Epithelial cell of esophagus (primary cell): ENCODE measurements at places on chromosomes 1 and 21.

DNA sequence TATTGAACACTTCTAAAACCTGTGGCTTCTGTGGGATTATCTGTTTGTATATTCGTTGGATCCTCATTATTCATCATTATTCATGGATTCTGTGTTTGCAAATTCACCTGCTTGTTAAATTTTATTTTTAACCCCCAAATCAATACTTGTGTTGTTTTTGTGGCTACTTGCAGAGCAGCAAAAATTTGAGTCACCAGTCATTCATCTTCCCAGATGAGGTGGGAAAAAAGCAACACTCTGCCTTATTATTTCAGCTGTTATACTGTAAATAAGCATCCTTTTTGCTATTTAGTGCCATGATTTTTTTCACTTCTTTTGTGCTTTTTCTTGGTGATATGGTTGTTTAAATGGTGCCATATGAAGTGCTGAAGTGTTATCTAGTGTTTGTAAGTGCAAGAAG is 56.7 kb downstream of the RASAL2 start:
- no peak for DNase-seq

DNA sequence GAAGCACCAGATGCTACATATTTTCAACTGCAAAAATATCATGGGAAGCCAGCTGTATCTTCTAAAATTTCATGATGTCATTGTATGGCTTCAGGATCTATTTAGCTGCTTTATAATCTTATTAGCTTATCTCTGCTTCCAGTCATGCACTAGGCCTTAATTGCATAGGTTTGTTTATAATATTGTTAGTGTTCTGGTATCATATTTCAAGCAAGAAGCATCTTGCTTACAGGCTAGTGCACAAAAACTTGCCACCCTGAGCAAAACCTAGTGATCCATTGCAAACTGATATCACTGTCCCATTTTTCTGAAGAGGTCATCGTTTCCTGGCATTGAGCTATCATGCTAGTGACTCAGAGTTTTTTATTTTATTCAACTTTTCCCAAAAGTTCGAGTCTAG is 15.7 kb upstream of the NRIP1 start:
- no peak for DNase-seq

DNA sequence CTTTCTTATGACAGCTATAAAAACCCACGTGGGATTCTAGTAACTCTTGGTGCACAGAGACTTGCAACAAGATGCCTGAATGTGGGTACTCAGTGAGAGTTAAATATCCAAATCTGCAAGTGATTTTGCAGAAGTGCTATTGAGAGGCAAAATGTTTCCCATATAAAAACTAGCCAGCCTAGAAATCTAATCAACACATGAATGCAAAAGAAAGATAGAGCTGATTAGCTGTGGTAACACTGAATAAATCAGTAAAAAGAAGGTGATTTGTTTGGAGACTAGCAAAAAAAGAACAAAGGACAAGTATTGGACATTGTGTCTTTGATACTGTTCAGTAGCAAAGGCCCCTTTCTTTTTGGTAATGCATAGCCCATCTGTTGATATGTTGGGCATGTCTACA is 213.7 kb upstream of the SGIP1 start:
- no peak for DNase-seq

DNA sequence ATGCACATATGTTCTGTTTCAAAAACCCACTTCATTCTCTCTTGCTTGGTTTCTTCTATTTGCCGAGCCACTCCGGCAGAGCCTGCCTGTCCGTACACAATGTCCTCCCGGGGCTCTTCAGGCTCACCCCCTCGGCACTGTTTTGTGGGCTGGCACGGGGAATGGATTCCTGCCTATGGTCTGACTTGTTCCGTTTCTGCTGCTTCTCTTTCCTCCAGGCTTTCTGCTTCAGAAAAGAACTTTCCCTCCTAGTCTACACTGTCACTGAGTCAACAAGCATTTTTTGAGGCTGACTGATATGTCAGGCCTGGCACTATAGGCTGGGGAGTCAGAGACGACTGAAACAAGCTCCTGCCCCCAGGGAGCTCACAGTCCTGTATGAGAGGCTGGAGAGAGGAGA is 28.4 kb upstream of the SARS1 start:
- peak; percentile 68 for DNase-seq

DNA sequence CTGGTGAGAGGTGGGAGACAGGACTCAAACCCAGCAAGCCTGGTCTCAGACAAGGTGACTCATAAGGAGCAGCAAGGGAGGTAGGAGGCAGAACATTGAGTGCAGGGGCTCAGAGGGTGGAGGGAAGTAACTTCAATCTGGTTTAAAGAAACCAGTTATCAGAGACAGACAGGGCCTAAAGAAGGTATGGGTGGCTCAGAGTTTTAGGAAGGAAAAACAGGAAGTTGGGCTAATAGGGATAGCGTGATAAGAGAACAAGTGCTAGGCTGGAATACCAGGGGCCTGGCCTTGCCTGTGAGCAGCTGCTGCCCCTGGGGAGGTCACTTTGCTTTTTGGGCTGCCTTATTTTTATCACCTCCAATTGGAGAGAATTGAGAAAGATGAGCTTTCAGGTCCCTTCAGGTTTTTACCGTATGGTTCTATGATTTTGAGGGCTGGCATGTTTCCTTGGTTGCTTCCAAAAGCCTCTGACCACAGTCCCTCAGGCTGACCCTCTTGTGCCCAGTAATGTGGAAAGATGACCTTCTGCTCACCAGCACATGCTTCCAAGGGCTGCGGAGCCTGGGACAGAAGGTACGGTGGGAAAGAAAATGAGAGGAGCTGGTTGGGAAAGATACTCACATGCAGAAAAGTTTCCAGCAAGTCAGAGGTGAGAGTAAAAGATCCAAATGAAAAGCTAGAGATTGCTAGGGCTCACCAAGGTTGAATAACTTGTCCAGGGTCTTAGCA is 77.0 kb downstream of the DDR2 start:
- DNase-seq = no peak

GRCh38 chr1:44112486-44112885 is 6.1 kb upstream of the KLF17 start:
- DNase-seq = no peak

DNA sequence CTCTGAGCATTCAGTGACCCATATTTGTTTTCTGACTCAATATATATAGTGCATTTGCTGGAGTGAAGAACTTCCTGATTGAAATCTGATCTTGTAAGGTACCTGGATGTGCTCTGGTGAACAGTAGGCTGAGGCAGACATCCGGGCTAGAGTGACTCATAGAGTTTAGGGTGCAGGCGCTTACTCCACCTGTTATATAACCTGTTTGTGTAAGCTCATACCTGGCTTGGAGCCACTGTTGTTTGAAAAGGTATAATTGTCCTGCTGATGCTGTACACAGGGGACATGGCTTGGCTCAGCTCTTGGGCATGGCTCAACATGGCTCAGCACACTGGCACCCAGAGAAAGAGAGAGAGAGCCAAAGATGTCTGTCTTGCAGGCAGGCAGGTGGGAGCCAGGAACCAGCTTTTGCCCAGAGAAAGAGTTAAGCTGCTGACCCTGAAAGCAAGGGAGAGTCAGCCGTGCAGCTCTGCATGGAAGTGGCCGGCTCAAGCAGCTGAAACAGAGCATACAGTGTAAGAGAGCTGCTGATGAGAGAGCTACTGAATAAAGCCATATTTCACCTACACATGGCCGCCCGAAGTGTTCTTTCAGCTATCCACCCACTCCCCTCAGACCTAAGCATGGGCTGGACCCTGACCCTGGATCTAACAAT is 43.2 kb downstream of the GJA5 start:
- peak; percentile 99 for DNase-seq

GRCh38 chr1:18166929-18167328 is 59.3 kb downstream of the IGSF21 start:
- DNase-seq = no peak

DNA sequence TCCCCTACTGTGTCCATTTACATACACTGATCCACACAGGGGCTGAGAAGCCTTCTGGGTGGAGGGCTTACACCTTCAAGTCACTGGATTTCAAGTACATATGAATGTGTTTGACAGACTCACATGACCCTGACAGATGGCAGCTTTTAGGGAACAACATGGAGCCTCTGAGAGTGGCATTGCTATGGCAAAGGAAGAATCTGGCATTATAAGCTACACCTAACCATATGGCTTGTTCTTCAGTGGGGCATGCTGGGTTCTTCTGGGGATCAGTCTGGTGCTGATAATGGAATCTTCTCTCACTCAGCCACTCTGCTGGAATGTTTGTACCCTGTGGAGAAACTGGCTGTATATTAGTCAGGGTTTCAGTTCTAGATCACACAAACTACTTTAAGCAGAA is 68.5 kb upstream of the PDE4B start:
- DNase-seq = no peak

GRCh38 chr21:34889320-34889675 is 159.8 kb downstream of the RUNX1 start:
- DNase-seq = peak; percentile 81

GRCh38 chr1:69494221-69494620 is 73.5 kb upstream of the LRRC7 start:
- DNase-seq = peak; percentile 90

GRCh38 chr1:153470707-153471106 is 10.3 kb upstream of the S100A7 start:
- peak; percentile 41 for DNase-seq

DNA sequence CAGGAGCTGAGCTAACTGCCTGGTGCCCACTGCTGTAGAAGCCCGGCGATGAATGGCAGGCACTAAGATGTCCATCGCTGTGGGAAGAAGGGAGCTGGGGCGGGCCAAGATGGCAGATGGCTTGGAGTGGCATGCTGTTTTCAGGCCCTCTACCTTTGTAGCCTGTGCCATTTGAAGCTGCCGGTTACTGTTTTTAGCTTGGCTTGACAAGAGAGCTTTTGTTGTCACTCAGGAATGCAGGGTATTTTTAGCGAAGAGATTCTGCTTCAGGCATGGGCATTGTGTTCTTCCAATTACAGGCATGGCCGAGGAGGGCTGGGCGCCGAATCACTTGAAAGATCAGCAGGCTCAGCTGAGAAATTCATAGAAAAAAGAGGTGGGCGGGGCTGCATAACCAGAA is 348.7 kb downstream of the RPS6KC1 start:
- peak; percentile 1 for DNase-seq

GRCh38 chr21:39004634-39005501 is 178.4 kb downstream of the PSMG1 start:
- no peak for DNase-seq

- peak; percentile 50 for DNase-seq
These were observed 116.3 kb upstream of the COL6A1 start for GRCh38 chr21:45865106-45865835.

DNA sequence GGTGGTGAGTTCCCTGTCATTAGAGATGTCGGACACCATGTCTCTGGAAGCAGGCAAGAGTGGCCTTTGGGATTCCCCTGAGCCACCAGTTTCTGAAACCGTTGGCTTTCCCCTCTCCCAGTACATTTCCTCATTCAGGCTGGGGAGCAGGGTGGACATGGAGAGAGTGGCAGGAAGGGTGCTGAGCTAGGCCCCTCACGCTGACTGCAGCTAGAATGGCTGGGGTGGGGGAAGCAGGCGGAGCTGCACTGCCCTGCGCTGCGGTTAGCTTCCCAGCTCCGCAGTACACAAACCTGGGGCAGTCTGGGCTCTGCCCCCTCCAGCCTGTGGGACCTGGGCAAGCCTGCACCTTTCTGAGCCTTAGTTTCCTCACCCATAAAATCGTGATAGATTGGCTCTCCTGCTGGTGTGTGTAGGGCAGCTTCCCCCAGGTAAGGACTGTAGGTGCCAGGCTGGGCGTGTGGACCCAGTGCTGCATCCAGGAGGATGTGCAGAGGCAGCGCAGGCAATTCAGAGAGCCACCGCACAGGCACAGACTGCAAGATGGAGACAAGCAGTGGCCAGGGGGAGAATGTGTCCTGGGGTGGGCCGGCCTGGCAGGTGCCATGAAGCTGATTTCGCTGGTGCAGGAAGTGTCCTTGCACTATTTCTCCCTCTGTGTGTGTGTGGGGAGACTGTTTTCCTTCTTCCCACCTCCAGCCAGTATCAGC is 3.0 kb downstream of the PLA2G2F start:
- DNase-seq = no peak

DNA sequence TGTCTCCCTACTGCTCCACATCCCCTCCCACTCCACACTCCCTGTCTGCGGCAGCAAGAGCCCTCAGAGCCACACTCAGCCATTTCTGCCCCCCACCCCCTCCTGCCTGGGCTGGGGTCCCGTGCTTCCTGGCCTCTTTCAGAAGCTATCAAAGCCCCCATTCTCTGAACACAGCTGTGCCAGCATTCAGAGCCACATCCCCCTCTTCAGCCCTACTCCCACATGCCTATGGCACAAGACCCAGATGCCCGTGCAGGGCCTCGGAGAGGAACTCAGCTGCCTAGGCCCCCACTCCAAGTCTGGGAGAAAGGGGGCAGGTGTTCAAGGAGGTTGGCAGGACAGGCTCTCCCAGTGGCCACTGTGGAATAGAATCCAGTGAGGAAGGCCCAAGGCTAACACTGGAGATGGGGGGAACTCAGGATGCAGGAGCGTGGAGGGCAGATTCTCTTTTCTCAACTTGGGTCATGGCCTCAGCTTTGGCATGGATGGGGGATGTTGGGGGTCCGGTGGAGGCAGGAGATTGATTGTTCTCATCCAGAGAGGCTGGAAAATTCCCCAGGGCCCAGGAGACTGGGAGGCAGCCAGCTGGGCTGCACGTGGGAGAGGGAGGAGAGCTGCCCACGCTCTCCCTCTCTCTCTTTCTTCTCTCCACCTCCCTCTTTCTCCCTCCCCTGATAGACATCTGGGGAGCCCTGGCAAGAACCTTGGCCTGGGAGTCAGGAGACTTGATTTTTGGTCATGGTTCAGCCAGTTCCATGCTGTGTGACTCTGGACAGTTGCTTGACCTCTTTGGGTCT is 3.5 kb upstream of the BCAN start:
- no peak for DNase-seq

DNA sequence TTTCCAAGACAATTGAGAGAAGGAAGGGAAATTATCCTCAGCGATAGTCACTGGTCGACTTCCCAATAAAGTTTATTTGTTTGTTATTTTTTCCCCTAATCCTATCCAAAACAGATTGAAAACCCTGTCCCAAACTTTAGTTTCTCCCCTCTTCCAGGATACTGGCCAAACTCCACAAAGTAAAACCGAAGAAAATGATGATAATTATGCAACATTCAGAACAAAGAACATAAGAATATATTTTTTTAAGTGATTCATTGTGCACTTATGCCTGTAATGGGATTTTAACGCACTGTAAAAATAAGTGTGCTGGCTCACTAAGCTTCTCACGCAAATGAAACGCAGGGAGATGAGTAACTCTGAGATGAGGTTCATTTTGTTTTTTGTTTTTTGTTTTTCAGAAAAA is 6.0 kb downstream of the GLIS1 start:
- DNase-seq = peak; percentile 46

DNA sequence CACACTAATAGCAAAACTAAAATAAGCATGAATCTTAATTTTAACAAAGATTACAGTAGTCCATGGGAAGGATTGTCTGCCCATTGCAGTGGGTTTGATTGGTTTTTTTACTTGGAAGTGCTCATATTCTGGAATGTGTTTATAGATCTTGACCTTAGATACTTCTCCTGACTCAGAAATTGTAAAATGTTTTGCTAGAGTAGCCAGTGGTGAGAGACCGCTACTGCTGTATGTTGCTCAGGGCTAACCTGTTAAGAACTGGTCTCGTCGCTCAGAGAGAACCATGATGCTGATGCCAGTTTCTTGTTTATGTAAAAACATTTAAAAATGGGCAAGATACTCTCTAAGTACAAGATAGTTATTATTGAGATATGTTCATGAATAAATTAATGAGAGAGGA is 99.9 kb downstream of the ROR1 start:
- no peak for DNase-seq

GRCh38 chr1:179036844-179037465 is 11.3 kb downstream of the FAM20B start:
- DNase-seq = peak; percentile 76
